ENCODE measurements at places on chromosomes 1 and 21.
A peak's percentile ranks its signal among the peaks of the same experiment; 100 is the strongest.

- DNase-seq, result no peak
Measured at GRCh38 chr1:32063261-32063681, 9.5 kb upstream of the TMEM39B start.

GRCh38 chr1:167474191-167474641 is 44.1 kb downstream of the CD247 start:
- no peak for DNase-seq

- no peak for DNase-seq
Measured at GRCh38 chr1:202760589-202760988, 47.6 kb downstream of the KDM5B start.

GRCh38 chr1:76857973-76858372 is 9.3 kb upstream of the ST6GALNAC5 start:
- DNase-seq, result no peak

- DNase-seq, result peak; percentile 49
Measured at GRCh38 chr1:11337580-11338073, 64.6 kb downstream of the UBIAD1 start.

GRCh38 chr1:36128126-36128904 is 3.3 kb upstream of the COL8A2 start:
- no peak for DNase-seq

DNA sequence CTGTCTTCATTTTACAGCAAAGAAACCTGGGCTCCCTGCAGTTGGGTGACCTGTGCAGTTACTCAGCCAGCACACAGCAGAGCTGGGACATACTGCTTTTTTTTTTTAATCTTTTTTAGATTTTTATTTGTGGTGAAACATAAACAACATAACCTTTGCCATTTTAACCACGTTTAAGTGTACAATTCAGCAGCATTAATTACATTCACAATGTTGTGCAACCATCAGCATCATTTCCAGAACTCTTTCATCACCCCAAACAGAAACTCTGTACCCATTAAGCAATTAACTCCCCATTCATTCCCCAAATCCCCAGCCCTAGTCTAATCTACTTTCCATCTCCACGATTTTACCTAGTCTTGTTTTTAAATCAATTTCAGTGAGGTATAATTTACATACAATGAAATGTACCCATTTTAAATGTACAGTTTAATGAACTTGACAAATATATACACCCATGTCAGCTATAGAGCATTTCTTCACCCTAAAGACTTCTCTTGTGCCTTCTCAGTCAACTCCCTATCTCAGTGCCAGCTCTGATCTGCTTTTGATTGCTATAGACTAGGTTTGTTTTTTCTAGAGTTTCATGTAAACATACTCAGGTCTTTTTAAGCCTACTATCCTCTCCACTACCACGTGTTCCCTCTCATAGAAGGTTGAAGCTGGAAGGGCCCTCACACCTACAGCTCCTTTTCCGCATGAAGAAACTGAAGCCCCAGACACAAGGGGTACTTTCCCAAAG is 37.8 kb upstream of the C8B start:
- no peak for DNase-seq

- DNase-seq, result no peak
Measured at GRCh38 chr1:101653482-101653946, 343.2 kb downstream of the OLFM3 start.

DNA sequence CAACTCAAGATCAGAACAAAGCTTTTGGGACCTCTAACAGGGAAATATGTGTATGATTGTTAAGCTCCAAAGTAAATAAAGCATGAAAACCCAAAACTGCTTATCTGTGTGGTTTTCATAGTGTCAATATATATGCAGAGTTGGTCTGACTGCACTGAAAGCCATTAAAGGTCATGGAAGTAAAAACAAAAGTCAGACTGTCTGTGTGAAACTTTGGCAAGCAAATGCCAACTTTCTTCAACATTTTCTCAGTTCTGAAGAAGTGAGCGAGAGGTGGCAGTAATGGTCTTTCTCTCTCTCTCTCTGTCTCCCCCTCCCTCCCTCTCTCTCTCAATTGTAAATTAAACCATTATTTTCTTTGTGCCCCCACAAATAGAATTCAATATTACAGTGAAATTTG is 100.1 kb upstream of the S1PR1 start:
- no peak for DNase-seq

- DNase-seq, result no peak
Measured at GRCh38 chr1:246679794-246680177, 44.4 kb upstream of the SCCPDH start.

DNA sequence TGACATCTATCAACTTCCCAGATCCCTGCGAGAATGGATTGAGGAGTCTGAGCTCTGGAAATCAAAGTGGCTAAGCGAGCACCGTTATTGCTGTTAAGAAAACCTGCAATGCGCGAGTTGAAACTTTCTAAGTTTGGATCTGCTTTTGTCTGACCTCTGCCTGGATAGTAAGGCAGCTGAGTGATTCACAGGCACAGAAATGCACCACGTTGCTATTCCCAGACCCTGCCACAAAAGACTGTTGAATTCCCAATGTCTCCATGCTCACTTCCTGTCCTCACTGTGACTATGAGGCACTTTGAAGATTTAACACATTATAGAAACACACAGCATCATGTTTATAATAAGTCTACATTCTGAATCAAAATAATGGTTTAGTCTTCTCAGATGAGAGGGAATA is 27.1 kb upstream of the CNIH3 start:
- no peak for DNase-seq

GRCh38 chr1:54542962-54543539 is 5.0 kb upstream of the ACOT11 start:
- no peak for DNase-seq

GRCh38 chr1:171644805-171645483 is 7.5 kb downstream of the MYOC start:
- DNase-seq, result peak; percentile 19

- no peak for DNase-seq
Measured at GRCh38 chr1:16900751-16901150, 5.0 kb downstream of the RNU1-2 start.

- no peak for DNase-seq
Measured at GRCh38 chr1:8562222-8562621, 244.3 kb downstream of the SLC45A1 start.

GRCh38 chr21:45209046-45209445 is 78.6 kb downstream of the POFUT2 start:
- no peak for DNase-seq

- DNase-seq, result no peak
Measured at GRCh38 chr1:61534847-61535246, 190.1 kb downstream of the TM2D1 start.

DNA sequence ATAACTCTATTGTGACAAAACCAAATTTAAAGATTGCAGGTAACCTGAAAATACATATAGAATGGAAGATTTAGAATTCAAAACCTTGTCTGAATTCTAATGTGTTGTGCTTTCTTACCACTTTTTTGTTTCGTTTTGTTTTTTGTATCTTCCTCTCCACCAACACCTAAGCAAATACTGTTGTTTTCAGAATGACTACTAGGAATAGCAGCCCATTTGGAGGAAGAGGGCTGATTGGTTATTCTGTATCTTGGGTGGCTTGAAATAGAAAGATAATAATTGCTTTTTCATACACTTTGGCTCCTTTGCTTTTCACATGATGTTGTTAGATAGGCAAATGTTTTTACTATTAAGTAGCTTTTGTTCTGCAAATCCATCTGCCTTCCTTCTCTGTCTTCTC is 61.0 kb upstream of the LRRC7 start:
- DNase-seq, result no peak

- no peak for DNase-seq
Measured at GRCh38 chr1:212951947-212952640, 1.8 kb downstream of the VASH2 start.

DNA sequence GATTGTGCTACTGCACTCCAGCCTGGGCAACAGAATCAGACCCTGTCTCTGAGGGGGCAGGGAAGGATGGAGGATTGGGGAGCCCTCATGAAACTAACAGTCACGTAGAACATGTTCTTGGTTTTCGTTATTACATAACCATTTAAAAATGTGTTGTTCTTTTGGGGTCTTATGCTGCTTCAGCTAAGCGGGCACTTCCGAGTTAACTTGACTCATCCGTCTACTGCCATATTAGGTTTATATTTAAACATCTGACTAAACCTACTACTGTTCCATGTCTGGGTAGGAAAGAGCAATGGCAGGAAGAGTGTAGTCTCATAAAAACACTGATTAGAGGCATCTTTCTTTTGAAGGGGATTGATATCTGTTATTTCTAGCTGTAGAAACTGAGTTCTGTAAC is 59.5 kb upstream of the BMP8A start:
- DNase-seq, result no peak

Measured in activated CD4-positive, CD25-positive, alpha-beta regulatory T cell (primary cell).